Bronchial epithelial cell (primary cell): ENCODE measurements at places on chromosomes 16 and 17. TPM values are rescaled to one million over a fixed set of nuclear protein-coding genes. Genes with fewer than 3 reads are reported as not detected.
A peak's percentile ranks its signal among the peaks of the same experiment; 100 is the strongest.

The CCL16 gene
- total RNA-seq = not detected in 2 replicates

DNA sequence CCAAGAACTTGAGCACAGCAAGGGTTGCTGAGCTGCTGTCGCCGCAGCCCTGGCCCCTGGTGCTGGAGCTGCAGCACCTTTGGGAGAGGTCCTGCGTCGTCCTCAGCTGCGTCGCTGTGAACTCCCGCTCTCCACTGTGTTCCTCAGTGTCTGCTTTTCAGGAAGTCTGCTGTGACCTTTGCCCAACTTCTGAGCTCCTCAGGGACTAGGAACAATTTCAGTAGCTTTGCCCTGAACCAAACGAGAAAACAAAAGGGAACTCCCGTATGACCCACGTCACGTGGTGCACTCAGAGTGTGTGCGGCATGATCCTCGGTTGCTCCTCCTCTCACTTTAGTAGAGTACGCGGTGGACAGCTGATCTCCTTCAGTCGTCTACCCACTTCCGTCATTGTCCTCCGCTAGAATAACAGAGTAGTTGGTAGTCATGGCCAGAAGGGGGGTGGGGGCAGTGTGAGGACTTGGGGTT is 44.2 kb downstream of the WDR45B start:
- DNase-seq = no peak

DNA sequence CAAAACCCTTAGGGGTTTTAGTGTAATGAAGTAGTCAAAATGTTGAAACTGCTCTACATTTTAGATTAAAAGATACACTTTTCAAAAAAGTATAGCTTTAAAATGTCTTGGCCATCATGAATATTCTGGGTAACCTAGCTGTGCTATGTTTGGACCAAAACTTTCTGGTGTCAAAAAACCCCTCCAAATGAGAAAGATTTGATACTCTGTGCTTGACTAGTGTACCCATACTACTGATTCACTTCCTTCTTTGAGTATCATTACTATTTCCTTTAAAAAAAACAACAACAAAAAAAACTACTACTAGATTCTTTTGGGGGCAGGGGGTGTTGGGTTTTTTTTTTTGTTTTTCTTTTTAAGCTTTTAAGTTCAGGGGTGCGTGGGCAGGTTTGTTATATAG is 37.3 kb downstream of the PTRH2 start:
- DNase-seq = no peak

The HAP1 gene
- 2.6 and 5.0 TPM in 2 replicates for total RNA-seq

The KCNH6 gene
- not detected in 2 replicates for total RNA-seq

GRCh38 chr17:16652847-16653366 is 743 bp downstream of the ZNF624 start:
- peak; percentile 52 for DNase-seq

GRCh38 chr17:17682293-17682736 is 1.1 kb downstream of the RAI1 start:
- DNase-seq = no peak

The GCGR gene
- not detected in 2 replicates for total RNA-seq

The SHISA6 gene
- total RNA-seq = not detected in 2 replicates

DNA sequence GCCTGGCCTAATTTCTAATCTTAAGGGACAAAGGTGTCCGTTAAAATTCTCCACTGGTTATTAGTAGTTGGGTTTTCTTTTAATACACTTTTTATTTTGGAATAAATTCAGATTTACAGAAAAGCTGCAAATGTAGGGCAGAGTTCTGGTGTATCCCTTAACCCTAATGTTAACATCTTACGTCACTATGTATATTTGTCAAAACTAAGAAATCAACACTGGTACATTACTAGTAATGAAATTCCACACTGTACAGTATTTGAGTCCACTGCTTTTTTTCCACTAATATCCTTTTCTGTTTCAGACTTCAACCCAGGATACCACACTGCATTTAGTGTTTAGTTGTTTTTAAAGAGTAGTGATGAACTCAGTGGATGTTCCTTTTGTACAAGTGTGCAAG is 18.7 kb upstream of the KPNA2 start:
- DNase-seq = no peak

DNA sequence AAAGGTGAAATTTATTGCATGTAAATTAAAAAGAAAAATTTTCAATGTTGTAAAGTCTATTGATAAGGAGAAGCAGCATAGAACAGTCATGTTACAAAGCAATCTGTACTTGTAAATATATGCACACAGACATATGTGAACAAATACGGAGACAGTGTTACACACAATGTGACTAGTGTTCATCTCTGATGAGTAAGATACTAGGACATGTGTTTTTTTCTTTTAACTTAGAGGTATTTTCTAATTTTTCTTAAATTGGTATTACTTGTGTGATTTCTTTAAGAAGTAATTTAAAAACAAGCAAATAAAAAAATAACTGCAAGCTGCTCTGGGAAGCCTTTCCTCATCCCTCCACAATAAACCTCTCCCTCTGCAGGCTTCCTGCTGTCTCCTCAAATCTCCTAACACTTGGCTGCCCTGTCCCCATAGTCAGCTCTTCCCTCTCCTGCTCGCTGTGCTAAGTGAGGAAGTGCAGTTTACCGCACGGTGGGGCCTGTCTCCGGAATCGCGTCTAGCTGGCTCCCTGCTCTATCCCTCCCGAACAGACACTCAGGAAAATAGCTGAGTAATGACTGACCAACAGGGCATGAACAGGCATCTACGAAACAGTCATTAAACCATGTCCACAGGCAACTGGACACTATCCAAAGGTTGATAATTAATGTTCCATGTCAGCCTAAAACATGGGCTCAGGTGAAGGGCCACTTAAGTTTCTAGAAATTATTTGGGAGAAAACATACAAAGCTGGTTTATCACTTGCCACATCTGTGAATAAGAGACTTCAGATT is 35.9 kb downstream of the CMTM4 start:
- peak; percentile 86 for DNase-seq

- no peak for DNase-seq
These were observed 3.5 kb upstream of the FTSJ3 start for GRCh38 chr17:63830904-63831491.
